ENCODE measurements at places on chromosomes 6 and 20.

DNA sequence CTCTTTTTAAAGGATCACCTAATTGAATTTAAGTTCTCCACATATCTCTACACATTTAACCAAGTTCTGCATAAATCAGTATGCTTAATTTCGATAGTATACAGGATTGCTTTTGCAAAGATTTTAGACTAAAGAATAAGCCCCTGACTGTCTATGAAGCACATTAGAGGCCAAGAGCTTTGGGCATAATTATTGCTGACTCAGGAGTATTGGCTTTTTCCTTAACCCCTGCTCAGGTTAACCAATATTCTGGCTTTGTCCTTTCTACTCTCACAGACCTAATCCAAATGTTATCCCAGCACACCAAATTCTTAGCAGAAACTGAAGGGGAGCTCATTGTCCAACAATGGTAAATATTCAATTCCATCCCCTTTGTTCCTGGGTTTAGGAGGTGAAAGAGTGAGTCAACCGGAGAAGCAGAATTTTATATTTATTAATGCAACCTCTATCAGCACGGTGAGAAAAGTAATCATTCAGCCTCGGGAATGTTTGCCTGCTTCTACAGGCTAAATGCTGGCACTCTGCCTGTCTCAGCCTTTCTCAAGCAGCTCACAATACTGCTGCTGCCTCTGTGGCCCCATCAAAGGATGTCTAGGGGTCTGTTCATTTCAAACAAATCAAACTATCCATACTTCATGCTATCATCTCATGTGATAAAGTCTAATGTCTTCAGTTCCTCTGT is 125.0 kb downstream of the SIM1 start:
- no peak for DNase-seq

- no peak for DNase-seq
Observed at GRCh38 chr6:74879976-74880375, 325.9 kb downstream of the COL12A1 start.

- no peak for DNase-seq
Observed at GRCh38 chr20:911882-912600, 4.1 kb downstream of the ANGPT4 start.

DNA sequence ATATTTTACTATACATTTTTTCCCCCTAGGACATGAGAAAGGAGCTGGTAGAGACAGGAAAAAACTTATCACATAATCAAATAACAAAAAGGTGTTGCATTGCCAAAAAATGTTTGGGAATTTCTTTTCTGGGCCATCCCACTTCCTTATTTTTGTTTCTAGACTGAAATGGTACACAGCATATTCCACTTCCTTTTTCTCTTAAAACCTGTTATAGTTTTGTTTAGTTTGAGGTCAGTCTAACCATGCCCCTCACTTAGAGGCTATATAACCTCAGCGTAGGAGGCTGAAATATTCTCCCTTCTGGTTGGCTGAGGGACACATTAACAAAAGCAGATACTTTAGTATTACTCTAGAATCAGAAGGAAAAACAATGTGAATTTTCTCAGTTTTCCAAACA is 323.9 kb downstream of the GJA1 start:
- no peak for DNase-seq

GRCh38 chr6:117547688-117548621 is 54.4 kb downstream of the GOPC start:
- DNase-seq = no peak

GRCh38 chr6:148517470-148517869 is 174.8 kb downstream of the SASH1 start:
- DNase-seq = no peak

- DNase-seq = peak; percentile 75
Observed at GRCh38 chr6:24257282-24257681, 100.6 kb downstream of the DCDC2 start.

DNA sequence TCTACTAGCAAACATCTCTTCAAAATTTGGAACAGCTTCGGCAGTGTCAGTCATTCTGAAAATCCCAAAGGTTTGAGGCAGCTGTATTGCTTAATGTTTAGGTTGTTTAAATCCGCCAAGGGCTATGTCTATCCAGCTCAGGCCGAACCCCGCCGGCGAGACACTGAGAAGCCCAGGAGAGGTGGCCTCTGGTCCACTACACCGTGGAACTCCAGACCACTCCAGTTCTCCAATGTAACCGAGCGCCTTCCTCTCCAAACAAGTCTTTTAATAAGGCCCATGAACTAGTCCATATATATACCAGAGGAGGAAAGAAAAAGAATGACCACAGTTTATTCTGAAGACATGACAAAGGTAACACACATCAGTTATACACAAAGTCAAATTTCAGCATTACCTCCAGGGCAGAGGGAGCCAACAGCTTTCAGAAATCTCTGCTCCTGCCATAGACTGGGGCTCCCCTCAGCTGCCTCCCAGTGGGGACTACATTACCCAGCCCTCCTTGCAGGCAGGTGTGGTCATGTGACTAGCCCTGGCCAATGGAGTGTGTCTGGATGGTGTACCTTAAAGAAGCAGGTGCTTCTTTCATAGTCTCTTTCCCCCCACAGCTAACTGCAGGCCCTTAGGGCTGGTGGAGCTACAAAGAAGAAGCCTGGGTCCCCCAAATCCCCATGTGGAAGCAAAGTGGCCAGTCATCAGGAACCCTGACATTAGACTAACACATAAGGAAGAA is at the start of gene RAMACL:
RAMACL (minus strand) TSS at position 255 of the 733 bp plus-strand sequence; CDS start at position 54, 201 bp downstream.
- no peak for DNase-seq

GRCh38 chr6:2960935-2961334 is 10.4 kb downstream of the SERPINB6 start:
- DNase-seq = no peak

All from NCI-H187 treated with DMSO at 0.1 percent for 48 hours (cell line).